ENCODE measurements at places on chromosomes 12 and 14.
A peak's percentile ranks its signal among the peaks of the same experiment; 100 is the strongest.

- no peak for DNase-seq
Measured at GRCh38 chr14:81301371-81301770, 80.6 kb upstream of the GTF2A1 start.

GRCh38 chr14:58625438-58625837 lies 12.3 kb upstream of the DACT1 start:
- DNase-seq = no peak

DNA sequence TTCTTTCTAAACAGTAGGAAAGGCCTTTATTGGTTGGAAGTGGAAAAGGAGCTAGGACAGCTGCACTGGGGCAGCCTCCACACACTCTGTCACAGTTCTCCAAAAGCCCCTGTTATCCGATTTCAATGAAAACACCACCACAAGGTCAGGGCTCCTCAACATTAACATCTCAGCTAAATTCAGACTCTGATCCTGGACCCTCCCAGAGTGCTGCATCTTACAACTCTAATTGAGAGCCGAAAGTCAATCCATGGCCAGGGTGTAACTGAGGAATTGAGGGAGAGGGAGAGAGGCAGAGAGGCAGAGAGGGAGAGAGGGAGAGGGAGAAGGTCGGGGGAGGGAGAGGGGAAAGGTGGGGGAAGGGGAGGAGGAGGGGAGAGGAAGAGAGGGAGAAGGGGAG lies 32.1 kb downstream of the DICER1 start:
- no peak for DNase-seq

GRCh38 chr12:122201381-122201780 lies 2.1 kb upstream of the B3GNT4 start:
- DNase-seq = no peak

- no peak for DNase-seq
Measured at GRCh38 chr12:116033765-116034164, 243.7 kb downstream of the MED13L start.

DNA sequence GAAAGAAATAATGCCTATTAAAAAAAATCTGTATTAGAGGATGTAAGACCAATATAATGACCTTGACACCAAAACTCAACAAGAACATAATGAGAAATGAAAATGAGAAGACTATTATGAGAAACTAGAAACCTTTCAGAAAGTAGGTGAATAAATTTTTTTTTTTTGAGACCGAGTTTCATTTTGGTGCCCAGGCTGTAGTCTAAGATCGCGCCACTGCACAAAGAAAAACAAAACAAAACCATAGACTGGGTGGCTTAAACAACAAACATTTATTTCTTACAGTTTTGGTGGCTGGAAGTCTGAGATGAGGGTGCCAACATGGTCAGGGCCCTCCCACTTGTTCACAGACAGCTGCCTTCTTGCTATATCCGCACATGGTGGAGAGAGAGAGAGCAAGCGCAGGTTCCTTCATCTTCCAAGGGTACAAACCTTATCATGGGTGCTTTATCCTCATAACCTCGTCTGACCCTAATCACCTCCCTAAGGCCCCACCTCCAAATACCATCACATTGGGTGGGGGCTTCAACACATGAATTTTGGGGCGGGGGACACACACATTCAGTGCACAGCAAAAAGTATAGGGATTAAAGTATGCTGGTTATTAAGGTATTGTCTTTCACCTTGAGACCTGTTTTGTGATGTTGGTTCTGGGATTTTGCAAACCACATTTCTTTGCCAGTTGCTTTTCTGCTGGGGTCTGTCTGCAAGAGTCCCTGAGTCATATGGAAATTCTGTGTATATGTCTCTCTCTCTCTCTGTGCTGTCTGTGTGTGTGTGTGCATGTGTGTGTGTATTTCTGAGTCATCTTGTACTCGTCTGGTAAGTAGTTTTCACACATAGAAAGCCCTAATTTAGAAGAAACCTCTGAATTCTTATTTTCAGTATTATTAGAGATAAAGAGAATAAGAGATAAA lies 26.2 kb downstream of the ZCRB1 start:
- no peak for DNase-seq

GRCh38 chr14:99905121-99905520 lies 111.9 kb downstream of the EML1 start:
- no peak for DNase-seq

DNA sequence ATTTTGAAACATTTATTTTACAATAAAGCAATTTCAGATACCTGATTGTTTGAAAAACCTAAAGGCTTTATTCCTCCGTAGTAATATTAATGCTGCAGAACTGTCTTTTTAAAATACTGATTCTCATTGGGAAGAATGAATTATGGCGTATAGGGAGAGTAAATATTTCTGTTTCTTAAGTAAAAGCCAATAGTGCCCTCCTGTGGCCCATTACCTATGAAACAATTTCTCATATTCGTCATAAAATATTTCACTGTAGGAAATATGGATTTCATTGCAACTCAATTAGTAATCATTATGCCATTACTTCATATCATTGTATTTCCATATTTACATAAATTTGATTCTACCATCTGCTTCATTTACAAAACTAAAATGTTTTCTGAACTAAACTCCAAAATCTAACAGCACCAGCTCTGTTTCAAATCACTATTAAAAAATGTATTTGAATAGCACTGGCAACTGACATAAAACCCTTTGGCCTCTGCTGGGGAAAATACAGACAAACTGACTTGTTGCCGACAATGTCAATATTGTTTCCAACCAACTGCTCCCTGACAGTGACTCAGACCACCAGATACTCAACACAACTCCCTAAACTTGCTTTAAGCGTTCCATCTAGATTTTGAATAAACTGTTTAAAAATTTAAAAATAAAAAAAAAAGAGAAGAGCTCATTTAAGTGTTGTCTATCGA lies 290.3 kb downstream of the NAV3 start:
- DNase-seq = peak; percentile 10

DNA sequence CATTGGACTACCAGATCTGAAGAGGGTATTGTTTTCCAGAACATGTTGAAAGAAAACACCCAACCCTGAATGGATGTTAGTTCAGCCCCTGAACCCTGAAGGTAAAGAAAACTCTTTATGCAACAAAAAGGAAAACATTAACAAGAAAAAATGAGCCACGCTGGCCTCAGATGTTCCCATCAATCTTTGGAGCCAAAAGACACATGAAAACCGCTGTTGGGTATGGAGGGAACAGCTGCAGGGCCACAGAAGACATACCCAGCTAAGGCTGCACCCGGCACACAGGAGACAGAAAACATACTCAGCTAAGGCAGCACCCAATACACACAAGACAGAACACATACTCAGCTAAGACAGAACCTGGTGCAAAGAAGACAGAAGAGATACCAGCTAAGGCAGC lies 51.3 kb upstream of the GALNT9 start:
- DNase-seq = no peak

GRCh38 chr12:40963751-40964150 lies 224.4 kb upstream of the PDZRN4 start:
- DNase-seq = peak; percentile 61

DNA sequence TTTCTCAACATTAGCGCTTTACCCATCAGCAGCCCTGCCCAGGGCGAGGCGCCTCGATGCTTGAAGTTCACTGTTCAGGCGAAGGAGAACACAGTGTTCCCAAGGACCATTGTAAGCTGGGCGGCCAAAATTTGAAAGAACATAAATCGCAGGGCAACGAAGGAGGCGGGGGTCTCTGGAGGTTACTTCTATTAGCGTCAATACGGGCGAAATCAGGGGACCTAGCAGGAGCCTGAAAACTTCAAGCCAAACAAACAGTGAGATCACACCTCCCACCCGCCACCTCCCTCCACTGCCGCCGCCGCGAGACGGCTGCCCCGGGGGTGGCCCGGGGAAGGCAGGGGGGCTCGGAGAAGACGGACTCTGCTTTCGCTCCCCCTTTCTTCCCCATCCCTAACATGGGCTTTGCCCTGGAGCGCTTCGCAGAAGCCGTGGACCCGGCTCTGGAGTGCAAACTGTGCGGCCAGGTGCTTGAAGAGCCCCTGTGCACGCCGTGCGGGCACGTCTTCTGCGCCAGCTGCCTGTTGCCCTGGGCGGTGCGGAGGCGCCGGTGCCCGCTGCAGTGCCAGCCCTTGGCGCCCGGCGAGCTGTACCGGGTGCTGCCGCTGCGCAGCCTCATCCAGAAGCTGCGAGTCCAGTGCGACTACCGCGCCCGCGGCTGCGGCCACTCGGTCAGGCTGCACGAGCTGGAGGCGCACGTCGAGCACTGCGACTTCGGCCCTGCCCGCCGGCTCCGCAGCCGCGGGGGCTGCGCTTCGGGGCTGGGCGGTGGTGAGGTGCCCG lies at the start of gene PDZRN4:
TSS of gene PDZRN4 (plus strand) at position 263 of the 783 bp plus-strand sequence.
- peak; percentile 61 for DNase-seq

DNA sequence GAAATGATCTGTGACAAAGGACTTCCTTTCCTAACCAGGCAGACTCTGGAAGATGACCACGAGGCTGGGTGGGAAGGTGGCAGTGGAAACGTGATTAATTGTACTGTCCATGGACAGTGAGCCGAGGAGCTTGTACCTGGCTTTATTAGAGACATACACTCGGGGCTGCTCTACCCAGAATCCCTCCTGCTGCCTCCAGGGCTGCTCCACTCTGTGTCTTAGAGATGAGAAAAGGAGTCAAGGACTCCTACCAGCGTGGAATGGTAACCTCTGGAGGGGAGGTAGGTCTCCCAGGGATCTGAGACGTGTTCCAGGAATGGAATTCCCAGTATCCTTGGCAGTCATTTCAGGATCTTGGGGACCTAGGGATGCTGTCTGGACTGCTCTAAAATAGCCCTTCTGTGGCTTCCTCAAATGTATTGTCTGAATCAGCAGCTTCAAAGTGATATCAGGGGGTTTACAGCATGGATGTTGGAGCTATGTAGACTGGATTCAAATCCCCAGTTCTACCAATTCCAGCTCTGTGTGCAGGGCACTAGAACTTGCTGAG lies 237.8 kb downstream of the CACNA1C start:
- no peak for DNase-seq

- no peak for DNase-seq
Measured at GRCh38 chr14:77206261-77206824, 24.7 kb downstream of the TMEM63C start.

DNA sequence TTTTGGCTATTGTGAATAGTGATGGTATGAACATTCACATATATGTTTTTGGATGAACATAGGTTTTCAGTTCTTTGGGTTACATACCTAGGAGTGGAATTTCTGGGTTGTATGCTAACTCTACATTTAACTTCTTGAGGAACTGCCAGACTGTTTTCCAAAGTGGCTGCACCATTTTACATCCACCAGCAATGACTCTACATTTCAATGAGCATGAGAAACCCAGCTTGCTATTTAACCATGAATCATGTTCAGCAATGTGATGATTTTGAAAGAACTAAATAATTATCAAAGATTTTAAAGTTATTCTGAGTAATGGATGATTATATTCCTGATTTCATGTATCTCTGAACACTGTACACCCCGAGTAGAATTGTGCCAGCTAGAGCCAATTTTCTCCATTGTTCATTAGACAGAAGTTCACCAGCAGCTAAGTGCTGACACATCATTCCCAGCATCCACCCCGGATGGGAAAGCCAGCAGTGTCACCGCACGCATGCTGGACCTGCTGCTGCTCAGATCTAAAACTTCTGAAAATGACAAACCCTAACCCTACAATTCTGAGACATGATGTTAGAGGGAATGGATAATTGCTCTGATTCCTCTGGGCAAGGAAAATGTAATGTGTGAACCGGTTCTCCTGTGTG lies 13.3 kb upstream of the ANAPC5 start:
- DNase-seq = no peak

DNA sequence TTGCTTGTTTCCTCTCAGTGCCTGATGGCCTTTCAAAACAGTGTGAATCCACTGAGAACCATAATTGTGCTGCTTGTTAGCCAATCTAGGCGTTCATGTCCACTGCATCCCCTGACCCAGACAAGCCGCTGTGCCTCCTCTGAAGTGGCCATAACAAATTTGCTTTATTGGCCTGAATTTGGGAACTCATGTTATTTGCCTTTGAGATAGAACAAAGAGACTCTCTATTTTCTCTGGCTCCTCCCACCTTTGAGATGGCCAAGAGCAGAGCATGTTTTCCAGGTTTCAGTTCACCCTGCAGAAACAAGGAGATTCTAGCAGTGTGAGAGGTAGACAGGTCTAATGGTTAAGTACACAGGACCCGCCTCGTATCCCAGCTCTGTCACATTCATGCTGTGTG lies 723.9 kb downstream of the MED13L start:
- DNase-seq = no peak

DNA sequence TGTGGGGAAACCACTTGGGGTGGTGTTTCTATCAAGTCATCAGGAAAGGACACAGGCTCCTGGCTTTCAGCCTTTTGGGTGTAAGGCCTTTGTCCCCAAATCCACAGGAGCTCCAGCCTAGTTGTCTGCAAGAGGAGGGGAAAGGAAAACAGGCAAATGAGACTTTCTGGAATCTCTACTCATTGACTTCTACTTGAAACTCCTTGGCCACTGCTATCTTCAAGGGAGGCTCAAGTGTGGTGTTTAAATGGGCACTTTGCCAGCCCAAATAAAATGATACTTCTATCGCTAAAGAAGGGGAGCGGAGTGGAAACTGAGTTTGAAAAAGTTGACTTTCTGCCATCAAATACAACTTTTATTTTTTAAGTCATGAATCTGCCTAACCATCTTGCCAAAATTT lies 445.9 kb upstream of the RGS6 start:
- DNase-seq = no peak

- no peak for DNase-seq
Measured at GRCh38 chr12:131103669-131104462, 150.2 kb downstream of the ADGRD1 start.

DNA sequence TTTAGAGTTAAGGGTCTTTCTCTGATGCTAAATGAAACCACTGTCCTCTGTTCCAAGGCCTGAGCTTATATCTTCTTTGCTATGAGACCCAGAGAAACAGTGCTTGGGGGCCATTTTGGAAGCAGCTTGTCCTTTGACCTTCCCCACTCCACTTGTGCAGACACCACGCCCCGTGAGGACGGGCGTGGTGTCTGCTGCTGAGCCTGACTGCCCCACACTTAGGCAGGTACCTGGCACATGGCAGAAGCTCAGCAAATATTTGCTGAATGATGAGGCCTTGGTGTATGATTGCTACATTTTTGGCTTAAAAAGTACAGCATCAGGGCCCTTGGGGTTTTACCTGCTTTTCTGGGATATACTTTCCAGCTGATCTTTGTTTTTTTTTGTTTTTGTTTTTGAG lies 69.9 kb downstream of the RASSF3 start:
- no peak for DNase-seq

- peak; percentile 31 for DNase-seq
Measured at GRCh38 chr12:92582475-92582874, 120.3 kb upstream of the PLEKHG7 start.

GRCh38 chr12:132285991-132286681 lies 43.3 kb downstream of the GALNT9 start:
- DNase-seq = peak; percentile 56

- DNase-seq = no peak
Measured at GRCh38 chr14:95292660-95293425, 26.9 kb downstream of the CLMN start.

All from NCI-H1105 treated with DMSO at 0.1 percent for 48 hours (cell line).